ENCODE measurements at places on chromosomes 1 and 21.

- no peak overlapping the region for H3K4me3 ChIP-seq
- no peaks in the 10 kb centered on the region for H3K36me3 ChIP-seq
- peaks cover 2% of the 10 kb centered on the region for H3K27me3 ChIP-seq
- no peak overlapping the region for H3K27ac ChIP-seq
- H3K4me1 ChIP-seq, result no peaks in the 10 kb centered on the region
Observed at GRCh38 chr1:23897083-23897482, 16.1 kb downstream of the CNR2 start.

DNA sequence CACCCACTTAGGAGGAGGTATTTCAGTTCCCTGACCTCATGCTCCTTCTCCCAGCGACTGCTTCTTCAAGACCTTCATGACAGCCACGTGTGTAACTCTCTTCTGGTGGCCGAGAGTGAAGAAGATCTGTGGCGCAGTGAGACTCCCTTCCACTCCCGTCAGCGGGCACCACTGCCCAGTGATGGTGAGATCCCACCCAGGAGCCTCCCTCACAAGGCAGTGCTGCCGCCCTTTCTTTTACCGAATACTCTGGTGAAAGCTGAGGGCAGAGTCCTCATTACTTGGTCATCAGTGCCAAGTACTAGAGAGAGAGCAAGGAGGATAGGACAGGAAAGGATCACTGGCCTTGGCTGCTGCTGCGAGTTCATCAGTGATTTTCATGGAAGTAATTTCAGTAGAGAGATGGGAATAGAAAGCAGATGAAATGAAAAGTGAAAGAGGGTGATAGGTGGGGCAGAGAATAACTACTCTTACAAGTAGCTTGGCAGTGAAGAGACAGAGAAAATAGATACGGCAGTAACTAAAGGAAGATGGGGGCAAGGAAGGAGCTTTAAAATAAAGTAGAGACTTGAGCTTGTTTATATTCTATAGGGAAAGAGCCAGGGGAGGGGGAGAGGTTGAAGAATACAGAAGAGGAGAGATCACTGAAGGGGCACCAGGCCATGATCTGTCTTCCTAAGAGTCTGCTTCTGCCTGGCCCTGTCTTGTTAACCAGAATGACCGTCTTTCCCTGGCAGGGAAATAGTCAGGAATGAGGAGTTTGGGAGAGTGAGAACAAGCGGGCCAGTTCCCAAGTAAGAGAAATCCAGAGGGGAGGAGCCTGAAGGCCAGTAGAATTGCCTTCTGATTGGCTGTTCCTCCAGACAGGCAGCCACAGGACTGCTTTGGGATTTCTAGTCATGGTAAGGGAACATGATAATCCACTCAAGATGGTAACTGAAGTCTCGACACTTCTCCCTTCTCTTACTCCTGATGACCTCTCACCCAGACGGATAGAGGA is 18.3 kb downstream of the HYI start:
- no peak overlapping the region for H3K4me3 ChIP-seq
- no peaks in the 10 kb centered on the region for H3K4me1 ChIP-seq
- peaks cover 90% of the 10 kb centered on the region for H3K36me3 ChIP-seq

DNA sequence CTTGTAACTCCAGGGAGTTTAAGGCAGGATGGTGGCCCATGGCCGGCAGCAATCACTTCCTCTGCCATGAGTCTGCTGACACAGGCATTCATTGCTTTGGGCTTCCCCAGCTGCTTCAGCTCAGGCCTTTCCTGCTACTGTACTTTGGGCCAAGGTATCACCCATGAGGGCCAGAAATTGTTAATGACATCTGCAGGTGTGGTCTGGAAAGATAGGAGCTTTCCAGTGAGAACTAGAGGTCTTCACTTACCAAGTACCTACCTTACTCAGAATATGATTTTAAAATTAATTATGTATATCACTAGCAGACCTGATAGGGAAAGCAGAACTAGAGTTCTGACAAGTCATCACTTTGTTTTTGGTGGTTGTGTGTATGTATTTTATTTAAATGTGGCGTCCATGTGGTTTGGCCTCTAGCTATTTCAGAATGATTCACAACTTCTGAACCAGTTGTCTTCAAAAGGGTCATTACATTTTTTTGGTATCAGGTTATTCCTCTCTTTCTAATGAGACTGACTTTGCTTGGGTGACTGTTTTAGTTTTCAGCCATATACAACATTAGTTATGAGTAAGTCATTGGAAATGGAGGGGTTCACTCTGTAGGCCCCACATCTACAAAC is 2.7 kb downstream of the RGL1 start:
- H3K4me1 ChIP-seq, result no peaks in the 10 kb centered on the region
- H3K36me3 ChIP-seq, result no peaks in the 10 kb centered on the region
- no peak overlapping the region for H3K4me3 ChIP-seq
- H3K27me3 ChIP-seq, result no peaks in the 10 kb centered on the region

DNA sequence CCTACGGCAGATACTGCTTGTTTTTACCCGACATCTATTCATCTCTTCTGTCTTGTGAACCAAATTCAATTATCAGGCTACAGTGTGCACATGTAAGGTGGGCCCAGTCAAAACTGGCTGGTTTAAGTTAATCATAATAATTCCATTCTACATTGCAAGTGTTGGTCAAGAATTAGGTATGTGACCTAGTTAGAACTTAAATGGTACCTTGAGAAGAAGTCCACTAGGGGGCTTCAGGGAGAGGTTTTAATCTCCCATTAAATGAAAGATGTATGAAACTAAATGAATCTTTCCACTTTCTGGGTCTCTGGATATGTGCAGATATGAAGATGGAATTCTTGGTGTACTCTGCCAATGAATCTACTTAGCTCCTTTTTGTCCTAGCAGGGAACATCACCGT is 187.1 kb downstream of the CDC42BPA start:
- DNase-seq, result no peak
- H3K27ac ChIP-seq, result no peak overlapping the region
- no peak overlapping the region for H3K4me3 ChIP-seq
- no peaks in the 10 kb centered on the region for H3K36me3 ChIP-seq
- H3K4me1 ChIP-seq, result no peaks in the 10 kb centered on the region

DNA sequence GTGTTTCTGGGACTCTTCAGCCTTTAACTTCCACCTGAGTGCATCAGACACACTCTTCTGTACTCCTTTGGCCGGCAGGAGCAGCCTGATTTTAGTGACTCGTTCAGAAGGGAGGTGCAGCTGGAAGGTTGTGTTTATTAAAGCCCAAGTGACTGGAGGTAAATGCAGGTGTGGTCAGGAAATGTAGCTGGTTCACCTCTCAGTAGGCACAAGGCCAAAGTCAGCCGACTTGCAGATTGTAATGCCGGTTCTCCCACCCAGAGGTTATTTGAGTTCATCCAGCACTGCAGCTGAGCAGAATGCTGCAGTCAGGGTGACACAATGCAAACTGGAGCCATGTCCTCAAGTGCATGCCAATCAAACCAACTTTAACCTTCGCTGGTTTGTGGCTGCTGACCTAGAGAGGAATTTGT is 91.5 kb downstream of the SPATA46 start:
- H3K27ac ChIP-seq, result no peak overlapping the region
- no peak overlapping the region for H3K4me3 ChIP-seq
- H3K36me3 ChIP-seq, result no peaks in the 10 kb centered on the region
- H3K27me3 ChIP-seq, result peaks cover 25% of the 10 kb centered on the region

GRCh38 chr1:243549108-243549507 is 293.3 kb downstream of the SDCCAG8 start:
- H3K36me3 ChIP-seq, result peaks cover 8% of the 10 kb centered on the region
- H3K4me1 ChIP-seq, result no peaks in the 10 kb centered on the region
- no peak overlapping the region for H3K4me3 ChIP-seq
- H3K27me3 ChIP-seq, result no peaks in the 10 kb centered on the region

DNA sequence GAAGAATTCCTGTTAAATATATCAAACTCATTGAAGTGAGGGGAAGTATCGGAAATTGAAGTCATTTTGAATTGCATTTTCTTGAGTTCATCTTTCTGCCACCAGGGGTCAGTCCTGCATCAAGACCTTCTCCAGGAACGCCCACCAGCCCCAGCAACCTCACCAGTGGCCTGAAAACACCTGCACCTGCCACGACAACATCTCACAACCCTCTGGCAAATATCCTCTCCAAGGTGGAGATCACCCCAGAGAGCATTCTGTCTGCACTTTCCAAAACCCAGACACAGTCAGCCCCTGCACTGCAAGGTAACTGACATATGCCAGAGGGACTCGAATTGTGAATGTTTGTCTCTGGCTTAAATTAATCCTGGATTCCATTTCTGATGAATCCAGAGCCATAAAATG is 22.8 kb upstream of the TARS2 start:
- no peak overlapping the region for H3K27ac ChIP-seq
- H3K36me3 ChIP-seq, result peaks cover 67% of the 10 kb centered on the region
- H3K27me3 ChIP-seq, result no peaks in the 10 kb centered on the region
- H3K4me3 ChIP-seq, result no peak overlapping the region
- peak; percentile 67 for DNase-seq
- H3K4me1 ChIP-seq, result no peaks in the 10 kb centered on the region

DNA sequence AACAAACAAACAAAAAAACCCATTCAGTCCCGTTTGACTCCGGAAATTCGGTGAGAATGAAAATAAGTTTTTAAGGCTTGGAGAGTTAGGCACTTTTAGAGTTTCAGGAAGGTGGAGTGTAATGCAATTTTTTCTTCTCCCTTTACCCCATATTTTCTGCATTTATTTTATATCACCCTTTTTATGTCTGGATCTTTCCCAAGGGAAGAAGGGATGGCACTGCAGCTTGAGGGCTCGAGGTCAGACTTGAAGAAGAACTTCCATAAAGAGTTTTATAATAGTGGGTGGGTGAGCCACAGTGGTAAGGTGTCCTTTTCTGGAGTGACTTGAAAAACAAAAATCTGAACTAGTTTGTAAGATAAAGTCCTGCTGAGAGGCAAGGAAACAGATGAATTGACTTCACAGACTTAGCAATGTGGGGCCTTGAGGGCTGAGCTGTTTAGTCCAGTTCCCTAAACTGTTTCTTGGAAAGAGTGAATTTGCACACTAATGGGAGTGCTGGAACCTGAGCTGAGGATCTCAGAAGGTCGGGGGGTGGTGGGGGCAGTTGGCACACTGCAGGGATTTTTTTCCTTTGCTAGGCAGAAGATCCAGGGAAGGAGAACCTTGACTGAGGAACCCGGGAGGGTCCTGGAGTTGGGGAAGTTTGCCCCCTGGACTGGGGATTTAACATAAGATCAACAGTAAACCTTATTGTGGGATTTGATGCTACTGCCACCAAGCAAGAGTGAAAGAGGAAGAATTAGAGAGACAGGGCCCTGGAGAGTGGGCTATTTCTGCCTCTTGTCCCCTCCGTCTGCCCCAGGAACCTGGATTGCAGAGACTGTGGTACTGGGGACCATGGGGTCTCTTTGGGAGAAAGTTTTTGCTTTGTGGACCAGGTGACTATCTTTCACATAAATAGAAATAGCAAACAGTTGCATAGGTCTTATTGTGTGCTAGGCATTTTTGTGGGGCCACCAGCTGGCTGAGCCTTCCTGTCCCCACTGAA is 1.8 kb upstream of the MEX3A start:
- H3K4me3 ChIP-seq, result no peak overlapping the region
- H3K36me3 ChIP-seq, result no peaks in the 10 kb centered on the region
- DNase-seq, result no peak
- no peak overlapping the region for H3K27ac ChIP-seq

- DNase-seq, result no peak
- no peak overlapping the region for H3K27ac ChIP-seq
- no peaks in the 10 kb centered on the region for H3K4me1 ChIP-seq
- no peaks in the 10 kb centered on the region for H3K36me3 ChIP-seq
Observed at GRCh38 chr1:201649761-201650622, 111.1 kb downstream of the NAV1 start.

GRCh38 chr21:36913247-36914169 is 53.0 kb downstream of the HLCS start:
- no peak overlapping the region for H3K4me3 ChIP-seq
- no peaks in the 10 kb centered on the region for H3K27me3 ChIP-seq
- no peak for DNase-seq

- DNase-seq, result no peak
- H3K27ac ChIP-seq, result no peak overlapping the region
- H3K36me3 ChIP-seq, result no peaks in the 10 kb centered on the region
- H3K27me3 ChIP-seq, result no peaks in the 10 kb centered on the region
- no peak overlapping the region for H3K4me3 ChIP-seq
Observed at GRCh38 chr21:43626390-43626789, 32.9 kb downstream of the HSF2BP start.

GRCh38 chr1:62386351-62387121 is 50.3 kb upstream of the USP1 start:
- H3K4me1 ChIP-seq, result no peaks in the 10 kb centered on the region
- no peak overlapping the region for H3K27ac ChIP-seq
- no peak overlapping the region for H3K4me3 ChIP-seq
- peaks cover 6% of the 10 kb centered on the region for H3K27me3 ChIP-seq

DNA sequence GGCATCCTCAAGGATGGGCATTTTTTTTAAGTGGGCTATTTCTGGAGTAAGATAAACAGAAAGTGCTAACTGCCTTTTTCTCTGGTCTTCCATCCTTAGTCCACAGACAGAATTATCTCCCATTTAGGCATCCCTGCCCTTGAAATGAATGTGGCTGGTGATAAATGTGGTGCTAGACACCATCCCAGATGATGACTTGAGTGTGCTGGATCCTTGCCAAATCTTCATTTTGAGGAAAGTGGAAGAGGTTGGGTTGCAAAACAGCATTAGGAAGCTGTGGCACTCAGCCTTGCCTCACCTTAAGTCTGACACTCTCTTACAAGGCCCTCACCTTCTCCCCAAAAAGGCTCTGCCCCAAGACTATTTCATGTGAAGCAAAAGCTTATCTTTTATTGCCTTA is 19.2 kb downstream of the MAB21L3 start:
- H3K36me3 ChIP-seq, result no peaks in the 10 kb centered on the region
- H3K27me3 ChIP-seq, result peaks cover 5% of the 10 kb centered on the region
- H3K4me3 ChIP-seq, result no peak overlapping the region
- no peaks in the 10 kb centered on the region for H3K4me1 ChIP-seq

- H3K4me1 ChIP-seq, result peaks cover 52% of the 10 kb centered on the region
- no peak for DNase-seq
- H3K27me3 ChIP-seq, result no peaks in the 10 kb centered on the region
- H3K4me3 ChIP-seq, result 0 out of 2 replicates have a peak overlapping the region, but pooled peaks have one; percentile 38
- H3K27ac ChIP-seq, result no peak overlapping the region
Observed at GRCh38 chr1:75791022-75791421, 5.0 kb downstream of the RABGGTB start.

DNA sequence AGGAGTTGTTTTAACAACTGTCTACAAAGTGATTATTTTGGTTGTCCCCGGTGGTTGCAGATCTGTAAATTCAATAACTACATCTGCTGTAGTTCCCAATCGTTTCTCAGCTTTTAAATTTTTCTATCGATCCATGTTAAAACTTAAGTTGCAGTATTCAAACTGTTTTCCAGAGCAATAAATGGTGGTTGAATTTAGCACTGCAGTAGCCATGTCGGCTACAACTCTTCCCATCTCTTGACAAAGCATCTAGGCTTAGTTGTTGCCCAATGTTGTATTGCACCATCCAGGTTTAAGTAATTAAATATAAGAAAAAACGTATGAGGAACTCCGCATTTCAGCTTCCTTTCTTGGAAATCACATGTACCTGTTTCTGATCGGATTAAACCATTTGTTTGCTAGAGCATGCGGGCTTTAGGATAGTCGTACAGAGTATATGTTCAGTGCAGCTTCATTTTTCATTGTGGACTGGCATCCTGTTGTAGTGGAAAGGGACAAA is 996 bp downstream of the CNIH4 start:
- H3K36me3 ChIP-seq, result peaks cover 3% of the 10 kb centered on the region
- peak overlapping the region; percentile 89 for H3K4me3 ChIP-seq
- H3K27ac ChIP-seq, result peak overlapping the region; percentile 67
- H3K27me3 ChIP-seq, result no peaks in the 10 kb centered on the region
- H3K4me1 ChIP-seq, result peaks cover 30% of the 10 kb centered on the region

GRCh38 chr1:161084597-161084988 is 4.8 kb downstream of the NECTIN4 start:
- H3K36me3 ChIP-seq, result no peaks in the 10 kb centered on the region
- no peaks in the 10 kb centered on the region for H3K4me1 ChIP-seq
- DNase-seq, result no peak
- no peaks in the 10 kb centered on the region for H3K27me3 ChIP-seq
- no peak overlapping the region for H3K27ac ChIP-seq

- H3K4me3 ChIP-seq, result no peak overlapping the region
- no peaks in the 10 kb centered on the region for H3K36me3 ChIP-seq
- H3K4me1 ChIP-seq, result no peaks in the 10 kb centered on the region
- no peak overlapping the region for H3K27ac ChIP-seq
- no peaks in the 10 kb centered on the region for H3K27me3 ChIP-seq
Observed at GRCh38 chr1:54582566-54583306, 34.7 kb downstream of the ACOT11 start.

All from DND-41 (cell line).